Activated gamma-delta T cell treated with anti-CD3 and anti-CD28 coated beads, Interleukin-2, amount 50 U/mL, for 16 hours (primary cell): ENCODE measurements at places on chromosomes 13 and 19.

DNA sequence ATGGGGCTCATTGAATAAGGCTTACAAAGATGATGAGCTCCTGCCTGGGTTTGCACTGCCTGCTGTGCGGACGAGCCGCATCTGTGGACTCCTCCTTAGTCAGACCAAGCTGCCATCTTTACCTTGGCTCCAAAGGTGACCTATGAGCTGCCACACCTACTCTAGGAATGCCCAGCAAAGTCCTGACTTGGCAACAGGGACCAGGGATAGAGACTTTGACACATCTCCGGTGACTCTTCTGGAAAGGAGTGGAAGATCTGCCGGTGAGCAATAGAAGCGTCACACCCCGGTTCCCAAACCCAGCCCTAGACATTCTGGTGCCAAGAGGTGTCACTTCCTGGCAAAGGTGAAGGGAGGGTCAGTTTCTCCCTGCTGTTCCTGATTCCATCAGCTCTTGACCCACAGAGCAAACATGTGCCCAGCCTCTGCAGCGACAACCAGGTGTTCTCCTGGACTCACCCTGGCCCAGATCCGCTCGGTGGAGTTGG is 50.2 kb upstream of the GTF3A start:
- DNase-seq = no peak

DNA sequence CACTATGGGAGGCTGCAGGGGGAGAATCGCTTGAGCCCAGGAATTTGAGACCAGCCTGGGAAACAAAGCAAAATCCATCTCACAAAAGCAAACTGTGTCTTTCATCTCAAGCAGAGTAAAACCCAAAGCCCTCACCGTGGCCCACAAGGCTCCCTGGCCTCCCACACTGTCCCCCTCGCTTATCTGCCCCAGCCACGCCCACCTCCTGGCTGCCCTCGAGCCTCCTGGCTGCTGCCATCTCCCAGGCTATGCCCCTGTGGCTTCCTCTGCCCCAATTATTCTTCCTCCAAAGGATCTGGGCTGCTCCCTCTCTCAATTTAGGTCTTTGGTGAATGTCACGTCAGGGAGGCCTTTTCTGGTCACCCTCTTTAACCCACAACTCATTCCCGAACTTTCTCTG is 3.6 kb downstream of the RABAC1 start:
- DNase-seq = no peak

GRCh38 chr19:3849092-3849491 is 19.7 kb downstream of the ZFR2 start:
- peak; percentile 48 for DNase-seq

DNA sequence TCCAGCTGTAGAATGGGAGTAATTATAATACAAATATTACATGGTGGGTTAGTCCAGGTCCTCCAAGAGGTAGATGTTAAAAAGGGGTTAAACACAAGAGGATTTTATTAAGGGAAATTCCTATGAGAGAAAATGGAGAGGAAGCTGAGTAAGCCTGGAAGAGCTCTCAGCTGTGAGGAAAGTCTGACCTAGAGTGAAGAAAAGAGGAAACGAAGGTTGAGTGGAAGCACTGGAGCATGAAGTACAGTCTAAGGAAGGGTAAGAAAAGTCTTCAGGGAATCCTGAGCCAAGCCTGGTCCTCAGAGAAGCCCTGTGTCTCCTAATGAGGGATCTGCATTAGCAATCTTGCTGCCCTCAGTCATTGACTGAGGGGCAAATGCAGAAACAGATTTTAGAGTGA is 506.2 kb downstream of the GPC5 start:
- DNase-seq = no peak

- DNase-seq = no peak
These were observed 133.8 kb downstream of the CRYL1 start for GRCh38 chr13:20391597-20392452.

GRCh38 chr13:97436845-97437244 is 2.9 kb downstream of the RAP2A start:
- no peak for DNase-seq

GRCh38 chr13:43230989-43231388 is 207.6 kb downstream of the DNAJC15 start:
- no peak for DNase-seq

DNA sequence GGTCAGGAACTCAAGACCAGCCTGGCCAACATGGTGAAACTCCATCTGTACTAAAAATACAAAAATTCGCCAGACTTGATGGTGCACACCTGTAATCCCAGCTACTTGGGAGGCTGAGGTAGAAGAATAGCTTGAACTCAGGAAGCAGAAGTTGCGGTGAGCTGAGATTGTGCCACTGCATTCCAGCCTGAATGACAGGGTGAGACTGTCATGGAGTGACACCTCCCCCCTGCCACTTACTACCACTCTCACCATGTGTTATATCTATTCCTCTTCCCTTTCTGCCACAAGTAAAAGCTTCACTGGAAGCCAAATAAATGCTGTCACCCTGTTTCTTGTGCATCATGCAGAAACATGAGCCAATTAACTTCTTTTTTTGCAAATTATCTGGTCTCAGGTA is 10.6 kb upstream of the CEACAM4 start:
- no peak for DNase-seq

DNA sequence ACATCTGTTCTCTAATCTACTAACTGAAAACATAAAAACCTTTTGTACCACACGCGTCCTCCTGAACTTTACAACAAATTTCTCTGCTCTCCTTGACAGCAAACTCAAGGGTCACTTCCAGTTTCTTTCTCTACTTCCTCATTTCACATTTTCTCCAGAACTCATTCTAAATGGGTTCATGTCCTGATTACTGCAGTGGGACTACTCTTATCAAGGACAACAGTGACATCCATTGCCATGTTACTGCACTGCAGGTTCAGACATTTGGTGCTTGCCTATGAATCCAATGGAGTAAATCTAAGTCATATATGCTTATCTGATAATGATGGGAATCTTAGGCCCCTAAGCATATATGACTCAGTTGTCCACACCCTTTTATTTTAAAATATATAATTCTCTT is 35.3 kb downstream of the FPR3 start:
- no peak for DNase-seq

DNA sequence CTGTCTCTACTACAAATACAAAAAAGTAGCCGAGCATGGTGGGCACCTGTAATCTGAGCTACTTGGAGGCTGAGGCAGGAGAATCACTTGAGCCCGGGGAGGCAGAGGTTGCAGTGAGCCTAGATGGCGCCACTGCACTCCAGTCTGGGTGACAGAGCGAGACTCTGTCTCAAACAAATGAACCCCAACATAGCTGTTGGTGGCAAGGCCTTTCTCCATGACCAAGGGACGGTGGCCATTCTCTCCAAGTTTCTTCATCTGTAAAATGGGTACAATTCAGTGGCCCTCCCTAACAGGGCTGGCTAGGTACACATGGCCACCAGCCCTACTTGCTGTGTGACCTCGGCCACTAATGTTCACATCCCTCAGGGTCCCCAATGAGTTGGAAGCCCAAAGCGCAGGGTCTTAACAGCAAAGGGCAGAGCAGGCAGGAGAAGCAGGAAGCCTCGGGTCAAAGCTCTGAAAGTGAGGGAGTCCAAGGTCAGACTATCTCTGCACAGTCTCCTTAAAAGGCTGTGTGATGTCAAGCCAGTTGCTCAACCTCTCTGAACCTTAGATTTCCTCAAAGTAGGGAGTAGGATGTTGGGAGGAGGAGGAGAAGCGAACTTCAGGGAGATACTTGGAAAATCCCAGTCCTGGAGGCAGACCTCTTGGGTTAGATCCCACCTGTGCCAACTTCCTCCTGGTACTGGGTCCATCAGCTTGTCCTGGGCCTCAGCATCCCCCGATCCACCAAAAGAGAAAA is 2.7 kb downstream of the JUND start:
- no peak for DNase-seq

DNA sequence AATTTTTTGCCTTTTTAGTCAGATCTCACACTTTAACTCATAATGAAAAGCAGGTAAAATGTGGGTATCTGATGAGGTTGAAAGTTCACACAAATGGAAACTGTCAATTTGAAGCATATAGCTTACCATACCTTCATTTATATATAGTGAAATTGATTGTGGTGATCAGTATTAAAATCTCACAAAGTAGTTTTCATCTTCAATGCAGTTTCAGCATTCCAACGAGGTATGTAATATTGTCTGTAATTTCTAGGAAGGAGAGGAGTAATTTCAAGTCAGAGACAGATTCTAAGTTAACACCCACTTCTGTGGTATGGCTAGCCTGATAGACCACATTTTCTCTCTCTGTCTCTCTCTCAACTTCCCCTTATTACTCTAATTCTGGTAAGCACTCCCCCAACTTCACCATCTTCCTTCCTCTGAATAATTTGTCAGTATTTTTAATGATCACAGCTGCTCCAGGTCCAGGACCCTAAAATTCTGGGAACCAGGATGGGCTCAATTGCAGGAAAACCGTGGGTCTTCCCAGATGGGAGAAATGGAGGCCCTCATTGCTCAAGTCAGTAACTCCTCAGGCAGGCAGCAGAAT is 455.7 kb downstream of the FGF9 start:
- DNase-seq = no peak

- DNase-seq = no peak
These were observed 17.4 kb downstream of the RUBCNL start for GRCh38 chr13:46369506-46370277.

GRCh38 chr13:63345835-63346234 is 1930.2 kb upstream of the PCDH20 start:
- no peak for DNase-seq
